Mesothelial cell of epicardium (in vitro differentiated cells): ENCODE measurements at places on chromosomes 5 and 9.

DNA sequence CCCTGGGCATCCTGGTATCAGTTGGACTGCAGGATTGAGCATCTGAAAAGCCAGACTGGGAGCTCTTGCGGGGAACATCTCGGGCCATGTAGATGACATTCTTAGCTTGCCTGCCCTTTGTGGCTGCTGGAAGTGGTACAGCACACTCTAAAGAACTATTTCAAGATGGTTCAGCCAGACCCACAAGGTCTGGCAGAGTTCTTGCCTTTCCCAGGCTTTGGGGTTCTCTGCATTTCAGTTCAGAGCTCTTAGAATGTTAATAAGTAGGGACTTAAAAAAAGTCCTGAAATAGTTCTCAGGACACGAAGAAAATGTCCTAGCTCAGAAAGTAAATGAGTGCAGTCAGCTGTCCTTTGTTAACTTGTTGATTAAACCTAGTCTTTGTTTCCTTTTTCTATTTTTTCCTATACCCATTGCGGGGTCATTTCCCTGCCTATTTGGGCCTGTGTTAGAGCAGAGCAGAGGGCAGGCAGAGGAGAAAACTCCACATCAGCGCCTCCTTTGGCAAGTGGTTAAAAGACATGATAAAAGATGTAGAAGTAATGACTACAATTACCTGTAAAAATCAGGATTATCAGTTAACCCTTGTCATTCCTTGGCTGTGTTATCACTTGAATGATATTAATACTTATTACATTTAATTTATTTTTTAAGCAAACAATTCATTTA, 291.5 kb downstream of the ZSWIM6 start:
- no peak for DNase-seq

DNA sequence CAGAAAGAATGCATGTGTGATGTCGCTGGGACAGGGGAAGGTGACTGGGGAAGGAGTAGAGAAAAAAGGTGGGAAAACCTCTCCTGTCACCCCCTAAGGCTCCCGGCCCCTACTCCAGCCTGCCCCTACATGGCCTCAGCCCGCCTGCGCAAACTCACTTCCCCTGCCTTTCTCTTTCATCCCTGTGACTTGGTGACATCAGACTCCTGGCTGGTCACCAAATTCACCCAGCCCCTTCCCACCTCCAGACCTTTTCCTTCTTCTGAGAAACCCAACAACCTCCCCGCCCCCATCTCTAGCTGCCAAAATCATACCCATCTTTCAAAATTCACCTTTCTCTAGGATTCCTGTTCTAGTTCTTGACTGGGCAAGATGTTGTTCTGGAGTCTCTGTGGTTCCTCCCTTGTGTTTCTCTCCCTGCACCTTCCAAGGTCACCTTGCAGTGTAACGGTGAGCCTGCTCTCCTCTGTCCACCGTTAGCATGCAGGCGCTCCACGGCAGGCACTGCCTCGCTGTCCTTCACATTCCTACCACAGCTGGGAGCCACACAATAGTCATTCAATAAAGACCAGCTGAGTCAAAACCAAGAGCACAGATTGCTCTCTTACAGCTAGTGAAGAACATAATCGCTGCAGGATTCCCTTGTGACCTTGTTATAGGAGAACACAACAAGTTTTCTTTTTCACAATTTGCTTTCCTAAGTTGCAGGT, 134.5 kb downstream of the FANCC start:
- no peak for DNase-seq

DNA sequence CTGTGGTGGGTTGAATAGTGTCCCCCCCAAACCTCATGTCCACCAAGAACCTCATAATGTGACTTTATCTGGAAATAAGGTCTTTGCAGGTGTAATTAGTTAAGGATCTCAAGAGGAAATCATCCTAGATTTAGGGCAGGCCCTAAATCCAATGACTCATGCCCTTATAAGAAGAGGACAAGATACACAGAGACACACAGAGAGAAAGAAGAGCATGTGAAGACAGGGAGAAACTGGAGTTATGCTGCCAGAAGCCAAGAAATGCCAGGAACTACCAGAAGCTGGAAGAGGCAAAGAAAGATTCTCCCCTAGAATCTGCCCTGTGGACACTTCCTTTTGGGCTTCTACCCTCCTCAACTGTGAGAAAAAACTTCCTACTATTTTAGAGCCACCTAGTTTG, 8.8 kb downstream of the FAM13B start:
- no peak for DNase-seq

DNA sequence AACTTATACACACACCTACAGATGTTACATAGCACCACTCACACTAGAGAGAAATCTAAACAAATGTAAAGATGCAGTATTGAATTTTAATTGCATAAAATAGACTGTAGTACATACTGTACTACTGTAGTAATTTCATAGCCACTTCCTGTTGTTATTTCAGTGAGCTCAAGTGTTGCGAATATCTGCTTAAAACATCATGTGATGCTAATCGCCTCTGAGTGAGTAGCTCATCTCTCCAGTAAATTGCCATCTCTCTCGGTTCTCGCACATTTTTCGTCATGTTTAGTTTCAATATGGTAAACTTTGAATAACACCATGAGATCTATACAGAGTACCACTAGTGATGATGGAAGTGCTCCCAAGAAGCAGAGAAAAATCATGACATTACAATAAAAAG, 22.0 kb upstream of the ARHGEF28 start:
- no peak for DNase-seq

- no peak for DNase-seq
Measured at GRCh38 chr5:82820961-82821845, 256.0 kb downstream of the TMEM167A start.

GRCh38 chr9:94864862-94865509, 138.5 kb downstream of the AOPEP start:
- DNase-seq, result no peak

DNA sequence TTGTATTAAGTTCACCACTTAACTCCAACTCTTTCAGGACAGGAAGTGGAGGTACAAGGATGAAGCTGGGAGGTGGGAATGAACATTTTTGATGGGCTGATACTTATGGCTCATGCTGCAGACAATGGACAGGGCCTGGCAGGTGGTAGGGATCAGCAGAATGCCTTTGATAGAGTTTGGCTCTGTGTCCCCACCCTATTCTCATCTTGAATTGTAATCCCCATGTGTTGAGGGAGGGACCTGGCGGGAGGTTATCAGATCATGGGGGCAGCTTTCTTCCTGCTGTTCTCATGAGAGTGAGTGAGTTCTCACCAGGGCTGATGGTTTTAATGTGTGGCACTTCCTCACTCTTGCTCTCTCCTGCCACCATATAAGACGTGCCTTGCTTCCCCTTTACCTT, 87.3 kb upstream of the PRLR start:
- DNase-seq, result no peak

- no peak for DNase-seq
Measured at GRCh38 chr9:69179037-69179436, 5.0 kb downstream of the TJP2 start.

GRCh38 chr9:30575691-30576090, 1808.8 kb upstream of the ACO1 start:
- DNase-seq, result no peak

DNA sequence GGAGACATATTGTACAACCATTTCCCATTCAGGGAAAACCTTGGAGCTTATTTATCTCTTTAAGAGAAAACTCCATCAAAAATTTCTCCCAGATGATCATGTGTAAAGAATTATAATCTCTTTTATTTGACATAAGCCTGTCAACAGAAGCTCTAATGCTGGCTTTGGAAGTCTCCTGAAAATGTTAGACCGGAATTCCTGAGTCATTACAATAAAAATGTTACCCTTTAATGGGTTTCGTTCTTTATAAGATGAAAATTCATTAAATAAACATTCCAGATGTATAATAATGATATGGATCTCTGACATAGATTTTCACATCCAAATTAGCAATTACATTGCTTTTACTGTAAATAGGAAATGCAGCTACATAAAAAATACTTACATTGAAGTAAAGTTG, 1036.4 kb downstream of the EFNA5 start:
- no peak for DNase-seq

DNA sequence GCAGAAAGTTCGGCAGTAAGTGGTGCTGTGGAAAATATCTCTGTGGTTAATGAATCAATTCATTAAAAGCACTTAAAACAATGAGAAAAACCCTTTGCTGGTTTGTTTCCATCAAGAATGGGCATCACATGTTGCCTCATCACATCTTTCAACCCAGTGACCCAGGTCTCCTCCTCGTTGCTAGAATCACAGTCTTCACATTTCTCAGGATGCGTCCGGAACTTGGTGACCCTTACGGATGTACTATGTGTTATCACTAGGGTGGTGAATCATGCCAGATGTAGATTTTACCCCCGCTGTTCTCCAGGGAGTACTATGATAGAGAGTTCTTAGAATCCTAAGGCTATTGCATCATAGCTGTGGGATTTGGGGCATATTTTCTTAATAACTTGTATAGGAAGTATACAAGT, 217.9 kb upstream of the KLF4 start:
- no peak for DNase-seq

DNA sequence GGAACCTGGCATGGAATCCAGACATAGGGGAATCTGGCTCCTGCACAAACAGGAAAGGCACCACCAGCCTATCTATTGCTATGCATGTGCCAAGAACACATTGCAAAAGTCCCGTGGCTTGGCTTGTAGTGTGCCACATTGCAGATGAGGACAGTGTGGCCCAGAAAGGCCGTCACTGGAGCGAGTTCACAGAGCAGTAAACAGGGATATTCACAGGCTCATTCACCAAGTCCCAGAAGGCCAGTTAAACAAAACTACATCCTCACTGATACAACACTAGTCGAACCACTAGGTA, 39.6 kb upstream of the TRIM32 start:
- no peak for DNase-seq

GRCh38 chr5:159440968-159441367, 110.7 kb upstream of the IL12B start:
- DNase-seq, result no peak

GRCh38 chr9:21154018-21154608, 12.3 kb downstream of the IFNA21 start:
- DNase-seq, result no peak

- DNase-seq, result no peak
Measured at GRCh38 chr9:124005029-124005771, 6.4 kb upstream of the LHX2 start.
